ENCODE measurements at places on chromosomes 5 and 9.

DNA sequence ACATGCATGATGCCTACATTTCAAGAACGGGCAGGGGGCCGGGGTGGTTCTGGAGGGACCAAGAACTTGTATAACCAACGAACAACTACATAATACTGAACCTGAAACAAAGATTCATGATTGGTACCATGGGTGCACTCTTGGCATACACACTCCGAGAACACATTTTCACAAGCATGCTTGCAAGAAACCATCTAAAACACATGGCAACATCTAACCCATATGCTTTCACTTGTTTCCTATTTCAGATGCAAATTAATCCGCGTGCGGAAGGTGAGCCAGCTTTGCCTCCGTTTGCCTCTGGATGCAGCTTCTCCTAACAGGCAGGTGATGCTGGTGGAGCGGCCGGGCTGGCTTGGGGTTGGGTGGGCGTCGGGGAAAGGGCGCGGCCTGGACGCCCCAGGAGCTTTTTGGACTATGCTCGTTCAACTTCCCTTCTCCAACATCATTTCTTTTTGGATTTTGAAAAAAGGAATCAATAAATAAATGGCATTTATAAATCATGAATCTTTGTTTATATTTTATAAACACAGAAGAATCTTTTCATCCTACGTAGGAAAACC lies 12.5 kb upstream of the SEC16A start:
- no peak for DNase-seq

GRCh38 chr9:34589636-34590380 lies at the start of gene CNTFR:
Gene CNTFR, minus strand, starts transcription at chr9:34589724. Its CDS starts 20,743 bp downstream, at chr9:34568981.
- DNase-seq: peak; percentile 12

DNA sequence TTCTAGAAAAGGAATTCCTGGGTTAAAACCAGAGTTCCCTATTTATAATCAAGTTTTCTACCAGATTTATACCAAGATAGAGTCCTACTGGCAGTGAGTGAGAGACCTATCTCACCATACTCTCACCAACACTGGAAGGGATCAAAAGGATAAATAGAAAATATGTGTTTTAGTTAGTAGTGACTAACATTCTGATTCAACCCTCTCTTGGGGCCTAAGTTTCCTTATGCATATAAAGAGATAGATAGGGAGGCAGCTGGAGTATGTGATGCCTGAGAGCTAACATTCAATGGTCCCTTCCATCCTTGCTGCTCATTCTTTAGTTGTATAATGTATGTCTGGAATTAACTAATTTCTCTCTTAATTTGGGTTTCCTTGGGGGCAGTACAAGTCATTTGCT lies 32.0 kb downstream of the CKMT2 start:
- DNase-seq: no peak

- DNase-seq: no peak
These were observed 231.1 kb downstream of the MLLT3 start for GRCh38 chr9:20391208-20391607.

GRCh38 chr5:39505363-39505762 lies 80.6 kb upstream of the DAB2 start:
- no peak for DNase-seq

Measured in activated naive CD8-positive, alpha-beta T cell treated with anti-CD3 and anti-CD28 coated beads, Interleukin-2, amount 50 U/mL, for 24 hours (primary cell).